ENCODE measurements at places on chromosomes 5 and 9.
A peak's percentile ranks its signal among the peaks of the same experiment; 100 is the strongest.

DNA sequence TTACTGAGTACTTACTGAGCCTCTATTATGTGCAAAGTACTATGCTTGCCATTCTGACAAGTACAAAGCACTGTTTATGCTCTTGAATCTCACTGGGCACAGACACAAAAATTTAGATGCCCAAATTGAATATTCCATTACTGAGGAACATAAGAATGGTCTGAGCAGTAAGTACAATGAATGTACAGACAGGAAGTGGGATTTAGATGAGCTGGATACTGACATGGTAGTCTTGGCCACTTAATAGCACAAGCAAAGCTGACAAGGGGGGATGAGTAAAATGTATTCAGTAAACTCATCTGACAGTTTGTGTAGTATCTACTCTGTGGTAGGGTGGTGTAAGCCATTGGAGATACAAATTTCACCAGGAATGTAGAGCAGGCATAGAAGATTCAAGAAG lies 132.4 kb downstream of the EFNA5 start:
- DNase-seq: no peak

DNA sequence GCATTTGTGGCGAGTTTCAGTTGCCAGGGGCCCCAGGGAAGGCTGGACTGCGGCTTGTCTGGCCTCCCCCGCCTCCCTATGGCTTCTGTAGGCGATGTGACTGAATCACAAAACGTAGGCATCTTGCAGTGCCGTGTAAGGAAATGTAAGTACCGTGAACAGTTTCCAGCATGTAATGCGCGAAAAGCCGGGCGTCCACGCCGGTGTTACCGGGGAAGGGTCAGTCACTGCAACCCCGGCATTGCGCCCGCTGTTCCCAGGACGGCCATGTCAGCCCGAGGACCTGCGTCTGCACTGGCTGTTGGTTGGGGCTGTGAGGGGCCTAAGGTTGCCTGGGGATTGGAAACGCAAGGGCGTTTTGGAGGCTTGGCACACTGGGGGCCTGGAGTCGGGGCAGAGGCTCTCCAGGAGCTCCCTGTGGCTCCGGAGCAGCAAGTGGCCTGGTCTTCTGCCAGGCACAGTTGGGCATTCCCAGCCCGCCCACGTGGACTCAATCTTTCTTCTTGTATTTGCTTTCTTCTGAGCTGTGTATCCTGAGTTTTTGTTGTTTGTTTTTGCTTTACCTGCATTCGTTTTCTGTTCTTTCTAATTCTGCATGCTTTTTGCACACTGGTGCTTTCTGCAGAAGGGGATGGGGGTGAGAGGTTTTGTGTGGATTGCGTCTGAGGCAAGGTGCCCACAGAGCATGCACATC lies 36.9 kb upstream of the PLEKHG4B start:
- DNase-seq: no peak

DNA sequence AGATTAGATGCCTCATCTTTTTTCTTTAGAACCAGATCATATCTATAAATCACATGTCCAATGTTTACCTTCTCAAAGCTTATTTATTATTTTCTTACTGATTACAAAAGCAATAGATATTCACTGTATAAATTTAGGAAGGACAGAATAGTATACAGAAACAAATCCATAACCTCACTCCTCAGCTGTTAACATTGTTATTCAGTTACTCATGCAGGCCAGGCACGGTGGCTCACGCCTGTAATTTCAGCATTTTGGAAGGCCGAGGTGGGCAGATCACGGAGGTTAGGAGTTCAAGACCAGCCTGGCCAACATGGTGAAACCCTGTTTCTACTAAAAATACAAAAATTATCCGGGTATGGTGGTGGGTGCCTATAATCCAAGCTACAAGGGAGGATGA lies 15.3 kb downstream of the STOM start:
- DNase-seq: no peak

DNA sequence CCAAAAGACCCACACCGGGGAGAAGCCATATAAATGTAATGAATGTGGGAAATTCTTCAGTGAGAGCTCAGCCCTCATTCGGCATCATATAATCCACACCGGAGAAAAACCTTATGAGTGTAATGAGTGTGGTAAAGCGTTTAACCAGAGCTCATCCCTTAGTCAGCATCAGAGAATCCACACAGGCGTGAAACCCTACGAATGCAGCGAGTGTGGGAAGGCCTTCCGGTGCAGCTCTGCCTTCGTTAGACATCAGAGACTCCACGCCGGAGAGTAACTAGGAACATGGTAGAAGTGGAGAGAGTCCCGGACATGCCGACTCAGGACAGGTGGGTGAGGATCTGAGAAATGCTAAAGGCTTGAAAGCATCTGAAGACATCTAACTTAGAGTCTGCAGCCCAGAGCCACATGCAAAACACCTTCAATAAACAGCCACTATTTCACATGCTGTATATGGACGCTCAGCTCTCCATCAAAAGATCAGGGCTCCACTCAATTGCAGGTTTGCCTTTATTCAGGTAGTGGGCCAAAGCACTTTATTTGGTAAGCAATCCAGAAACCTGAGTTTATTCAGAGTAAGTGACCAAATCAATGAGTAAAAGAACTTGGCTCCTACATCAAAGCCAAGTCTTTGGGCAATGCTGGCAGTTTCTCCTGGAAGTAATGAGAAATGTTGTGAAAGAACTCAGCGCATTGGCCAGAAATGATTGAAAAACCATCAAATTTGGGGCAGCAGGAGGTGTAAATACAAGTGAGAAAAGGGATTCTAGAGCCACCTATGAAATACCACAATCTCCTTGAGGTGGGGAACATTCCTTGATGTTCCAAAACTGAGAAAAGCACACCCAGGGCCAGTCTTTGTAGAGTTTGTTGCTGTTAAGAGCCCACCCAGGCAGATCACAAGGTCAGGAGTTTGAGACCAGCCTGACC lies 6.0 kb downstream of the RPL12 start:
- DNase-seq: no peak

GRCh38 chr9:132575005-132575609 lies 7.3 kb upstream of the BARHL1 start:
- no peak for DNase-seq

GRCh38 chr5:75611311-75612225 lies at the start of gene ANKDD1B:
Gene ANKDD1B (plus strand): TSS chr5:75611453. CDS start chr5:75611635, 182 bp downstream.
- DNase-seq: no peak

GRCh38 chr5:80409367-80409966 lies 1.6 kb downstream of the ZFYVE16 start:
- DNase-seq: no peak

DNA sequence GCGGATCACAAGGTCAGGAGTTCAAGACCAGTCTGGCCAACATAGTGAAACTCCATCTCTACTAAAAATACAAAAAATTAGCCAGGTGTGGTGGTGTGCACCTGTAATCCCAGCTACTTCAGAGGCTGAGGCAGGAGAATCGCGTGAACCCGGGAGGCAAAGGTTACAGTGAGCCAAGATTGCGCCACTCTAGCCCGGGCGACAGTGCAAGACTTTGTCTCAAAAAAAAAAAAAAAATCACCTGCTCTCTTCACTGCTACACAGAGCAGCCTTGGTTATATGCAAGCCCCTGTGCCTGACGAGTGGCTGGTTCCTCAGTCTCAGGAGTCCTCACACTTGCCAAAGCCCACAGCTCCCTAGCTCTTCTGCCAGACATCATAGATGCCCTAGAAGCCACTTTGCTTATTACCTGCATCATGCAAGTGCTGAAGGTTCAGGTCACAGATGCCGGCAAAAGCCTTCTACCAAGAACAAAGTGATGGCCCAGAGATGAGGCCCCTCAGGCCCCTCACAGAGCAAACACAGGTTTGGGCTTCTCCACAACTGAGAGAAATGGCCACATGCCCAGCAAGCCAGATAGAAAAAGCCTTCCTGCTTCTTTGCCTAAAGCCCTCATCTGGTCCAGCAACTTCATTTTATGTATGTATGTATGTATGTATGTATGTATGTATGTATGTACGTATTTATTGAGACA lies 176.4 kb downstream of the AUH start:
- DNase-seq: no peak

DNA sequence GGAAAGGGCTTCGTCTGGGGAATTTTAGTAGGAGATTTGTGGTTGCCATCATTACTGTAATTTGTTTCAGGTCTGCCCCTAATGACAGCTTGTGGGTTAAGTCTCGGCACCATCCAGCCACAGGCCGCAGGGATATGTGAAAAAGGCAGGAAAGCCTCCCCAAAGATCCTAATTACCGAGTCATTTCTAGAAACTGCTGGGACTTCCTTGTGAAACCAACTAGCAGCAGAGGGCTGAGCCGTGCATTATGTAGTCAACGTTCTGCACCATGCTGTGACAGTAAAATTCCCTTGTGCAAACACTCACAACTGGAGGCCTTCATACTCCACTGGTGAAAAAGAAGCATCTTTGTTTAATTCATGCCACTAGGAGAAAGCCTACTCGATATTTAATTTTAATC lies 230.3 kb downstream of the MPDZ start:
- peak; percentile 25 for DNase-seq

- DNase-seq: no peak
Observed at GRCh38 chr5:171721464-171721863, 64.2 kb upstream of the SMIM23 start.

GRCh38 chr5:41268894-41269293 lies 55.6 kb upstream of the C6 start:
- DNase-seq: no peak

DNA sequence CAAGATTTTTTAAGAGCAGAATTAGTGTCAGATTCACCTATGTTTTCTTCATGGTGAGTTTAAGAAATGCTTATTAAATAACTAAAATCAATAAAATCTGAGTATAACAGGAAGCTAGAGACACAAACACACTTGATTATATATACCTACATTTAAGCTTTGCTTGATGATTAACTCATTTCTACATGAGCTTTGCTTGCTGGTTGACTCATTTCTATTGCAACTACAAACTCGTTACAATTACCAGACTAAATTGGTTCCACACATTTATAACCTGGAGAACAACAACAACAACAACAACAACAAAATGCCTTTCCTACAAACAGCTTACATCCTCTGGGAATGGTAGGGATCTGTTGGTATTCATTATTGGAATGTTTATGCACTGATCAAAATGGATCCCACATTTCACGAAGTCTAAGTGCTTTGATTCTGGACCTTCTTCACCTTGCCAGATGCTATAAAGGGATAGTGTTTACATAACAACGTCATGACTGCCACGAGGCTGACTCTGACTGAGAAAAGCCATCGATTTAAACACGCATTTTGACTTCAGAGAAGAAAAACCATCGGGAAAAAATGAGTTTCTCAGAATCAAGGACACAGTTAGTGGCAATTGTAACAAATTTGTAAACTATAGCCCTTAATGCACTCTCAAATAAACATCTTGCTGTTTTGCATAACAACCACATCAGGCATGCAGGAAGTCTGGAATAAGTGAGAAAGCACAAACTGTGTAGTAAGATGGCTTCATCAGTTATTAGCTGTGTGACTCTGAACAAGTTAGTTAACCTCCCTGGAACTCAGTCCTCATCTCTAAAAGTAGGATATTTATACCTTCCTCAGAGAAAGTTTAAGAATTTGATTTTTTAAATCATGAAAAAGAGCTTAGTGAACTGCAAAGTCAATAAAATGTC lies 49.8 kb downstream of the RASEF start:
- no peak for DNase-seq

DNA sequence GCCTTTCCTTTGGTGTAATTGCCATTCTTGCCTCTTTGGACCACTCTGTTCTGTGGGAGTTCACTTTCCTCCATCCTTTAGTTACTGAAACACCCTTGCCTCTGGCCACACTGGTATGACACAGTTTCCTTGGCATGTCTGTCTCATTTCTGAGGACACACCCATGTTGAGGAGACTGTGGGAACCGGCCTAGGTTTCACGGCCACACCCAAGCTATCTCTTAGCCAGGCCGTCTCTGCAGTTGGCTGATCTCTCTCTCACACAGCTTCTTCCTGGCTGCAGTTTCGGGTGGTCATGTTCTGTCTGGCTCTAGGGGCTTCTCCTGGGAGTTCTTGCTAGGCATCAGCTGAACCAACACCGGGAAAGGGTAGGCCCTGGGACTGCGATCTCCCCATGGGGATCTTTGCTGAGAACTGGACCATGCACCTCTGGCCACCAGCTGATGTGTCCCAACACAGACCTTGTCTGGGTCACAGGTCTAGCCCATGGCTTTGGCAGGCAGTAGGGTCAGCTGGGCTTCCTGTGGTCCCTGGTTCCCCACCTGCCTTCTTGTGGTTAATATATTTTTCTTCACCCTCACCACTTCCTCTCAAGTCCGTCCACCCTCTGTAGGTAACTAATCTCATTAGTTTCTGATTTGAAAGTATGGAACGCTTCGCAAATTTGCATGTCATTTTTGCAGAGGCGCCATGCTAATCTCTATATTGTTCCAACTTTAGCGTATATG lies 24.9 kb downstream of the ARHGEF37 start:
- no peak for DNase-seq

DNA sequence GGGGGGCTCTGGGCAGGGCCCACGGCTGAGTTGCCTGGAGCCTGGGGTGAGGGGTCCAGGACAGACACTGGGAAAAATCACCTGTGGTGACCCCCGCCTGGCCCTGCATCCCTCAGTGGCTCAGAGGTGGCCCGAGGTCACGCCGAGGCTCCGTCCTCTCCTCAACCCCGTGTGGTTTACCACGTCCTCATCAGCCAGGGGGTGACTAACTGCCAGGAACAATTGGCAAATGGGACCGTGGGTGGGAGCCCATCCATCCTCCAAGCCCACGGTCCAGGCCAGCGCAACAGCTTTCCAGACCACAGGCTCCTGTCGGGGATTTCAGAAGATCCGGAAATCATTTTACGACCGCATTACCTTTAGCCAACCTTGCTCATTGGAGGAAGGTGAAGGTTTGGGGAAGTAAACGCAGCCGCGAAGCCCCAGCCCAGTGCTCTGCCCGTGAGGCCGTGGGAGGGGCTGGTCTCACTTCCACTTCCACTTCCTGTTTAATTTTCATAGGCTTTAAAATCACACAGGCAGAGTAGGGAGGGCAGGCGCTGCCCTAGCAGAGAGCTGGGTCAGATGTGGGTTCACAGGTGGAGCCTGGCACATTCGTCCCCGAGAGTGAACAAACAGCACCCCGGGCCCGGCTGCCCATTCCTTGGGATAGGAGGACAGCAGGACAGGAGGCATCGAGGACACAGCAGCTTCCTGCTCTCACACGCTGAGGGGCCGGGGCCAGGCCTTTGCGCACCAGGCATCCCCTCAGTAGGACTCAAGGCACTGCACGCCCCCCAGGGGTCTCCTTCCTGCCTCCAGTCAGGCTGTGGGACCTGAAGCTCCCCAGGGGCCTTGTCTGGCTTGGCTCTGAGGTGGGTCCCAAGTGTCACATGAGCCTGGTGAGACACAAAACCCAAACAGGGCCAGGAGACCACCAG lies 19.8 kb upstream of the SLC9A3 start:
- no peak for DNase-seq

DNA sequence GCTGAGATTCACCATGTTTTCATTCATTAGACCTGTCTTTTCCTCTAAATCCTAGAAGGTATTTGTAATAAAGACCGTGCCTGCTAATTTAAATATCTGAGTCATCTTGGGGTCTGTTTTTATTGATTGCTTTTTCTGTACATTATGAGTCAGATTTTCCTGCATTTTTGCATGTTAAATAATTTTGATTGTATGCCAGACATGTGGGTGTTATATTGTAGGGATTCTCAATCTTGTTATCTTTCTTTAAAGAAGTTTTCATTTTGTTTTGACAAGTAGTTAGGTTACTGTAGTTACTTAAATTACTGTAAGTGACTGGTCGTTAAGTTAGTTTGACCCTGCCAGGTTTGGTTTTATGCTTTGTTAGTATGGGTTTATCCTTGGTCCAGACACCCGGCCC lies 35.1 kb downstream of the EXOSC2 start:
- no peak for DNase-seq

GRCh38 chr9:16585591-16585990 lies 284.9 kb downstream of the BNC2 start:
- no peak for DNase-seq
